Stimulated activated CD8-positive, alpha-beta memory T cell treated with anti-CD3 and anti-CD28 coated beads, Interleukin-7, amount 100 ng/mL, for 24 hours (primary cell): ENCODE measurements at places on chromosomes 3 and 15.

- no peak for DNase-seq
These were observed 69.5 kb downstream of the CACNA2D2 start for GRCh38 chr3:50433954-50434353.

DNA sequence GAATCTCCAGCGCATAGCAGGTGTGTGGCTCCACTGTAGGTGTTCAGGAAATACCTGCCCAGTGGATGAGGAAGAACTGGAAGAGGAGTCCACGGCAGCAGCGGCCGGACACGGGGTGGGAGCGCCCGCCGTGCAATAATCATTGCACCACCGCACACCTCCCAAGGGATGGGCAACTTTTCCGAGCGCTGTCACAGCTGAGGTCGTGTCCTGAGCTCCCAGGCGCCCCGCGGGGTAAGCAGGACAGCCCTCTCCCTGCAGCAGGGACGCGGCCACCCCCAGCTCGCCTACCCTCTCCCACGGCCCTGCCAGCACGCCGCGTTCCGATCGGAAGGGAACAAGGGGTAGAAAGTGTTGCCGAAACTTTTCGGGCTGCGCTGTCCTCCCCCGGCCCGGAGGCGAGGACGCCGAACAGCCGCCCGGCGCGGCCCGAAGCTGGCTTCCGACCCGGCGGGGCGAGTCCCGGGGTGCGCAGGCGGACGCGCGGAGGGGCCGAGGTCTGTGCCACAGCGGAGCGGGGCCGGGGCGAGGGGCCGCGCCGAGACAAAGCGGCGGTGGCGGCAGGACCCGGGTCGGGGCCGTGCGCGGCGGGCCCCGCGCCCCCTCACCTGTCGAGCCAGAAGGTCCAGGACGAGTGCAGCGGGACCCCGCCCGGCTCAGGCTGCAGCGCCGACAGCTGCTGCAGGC lies 475 bp downstream of the EIF4E3 start:
- no peak for DNase-seq

GRCh38 chr3:79162653-79163052 lies 605.1 kb downstream of the ROBO1 start:
- no peak for DNase-seq

DNA sequence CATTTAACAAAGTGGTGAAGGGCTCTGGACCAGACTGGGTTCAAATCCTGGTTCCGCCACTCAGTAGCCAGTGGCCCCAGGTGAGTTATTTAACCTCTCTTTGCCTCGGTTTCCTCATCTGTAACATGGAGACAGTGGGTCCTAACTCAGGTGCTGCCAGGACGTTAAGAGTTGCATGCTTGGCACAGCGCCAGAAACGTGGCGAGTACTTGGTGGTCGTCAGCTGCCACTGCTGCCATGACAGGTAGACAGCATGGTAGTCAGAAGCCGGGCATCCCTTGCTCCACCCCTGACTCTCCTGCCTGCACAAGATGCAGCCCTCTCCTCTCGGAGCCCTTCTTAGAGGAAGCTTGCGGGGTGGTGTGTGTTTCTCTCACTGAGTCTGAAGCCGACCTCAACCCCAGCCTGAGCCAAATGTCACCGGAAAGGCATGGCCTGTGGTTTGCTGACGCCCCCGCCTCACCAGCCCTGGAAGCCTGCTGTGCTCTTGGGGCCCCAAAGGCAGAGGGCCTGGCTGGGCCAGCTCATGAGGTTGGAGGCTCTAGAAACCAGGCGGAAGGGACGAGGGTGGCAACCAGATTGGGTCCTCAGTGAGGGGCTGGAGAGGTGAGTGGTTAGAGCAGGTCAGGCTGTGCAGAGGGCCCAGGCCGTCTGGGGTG lies 160.8 kb upstream of the TLE3 start:
- DNase-seq: peak; percentile 46

GRCh38 chr15:58909616-58910015 lies 23.9 kb downstream of the SLTM start:
- DNase-seq: no peak

DNA sequence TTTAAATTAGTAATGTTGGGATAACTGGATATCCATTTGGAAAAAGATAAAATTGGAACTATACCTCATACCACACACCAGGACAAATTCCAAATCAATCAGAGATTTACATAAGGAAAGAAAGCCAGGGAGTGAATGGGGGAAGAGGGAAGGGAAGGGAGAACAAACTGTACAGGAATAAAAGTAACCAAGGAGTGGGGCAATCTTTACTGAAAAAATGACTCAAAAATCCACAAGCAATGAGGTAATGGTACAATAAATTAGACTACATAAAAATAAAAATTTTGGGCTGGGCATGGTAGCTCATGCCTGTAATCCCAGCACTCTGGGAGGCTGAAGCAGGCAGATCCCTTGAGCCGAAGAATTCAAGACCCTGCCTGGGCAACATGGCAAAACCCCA lies 82.6 kb downstream of the MLH1 start:
- DNase-seq: no peak

DNA sequence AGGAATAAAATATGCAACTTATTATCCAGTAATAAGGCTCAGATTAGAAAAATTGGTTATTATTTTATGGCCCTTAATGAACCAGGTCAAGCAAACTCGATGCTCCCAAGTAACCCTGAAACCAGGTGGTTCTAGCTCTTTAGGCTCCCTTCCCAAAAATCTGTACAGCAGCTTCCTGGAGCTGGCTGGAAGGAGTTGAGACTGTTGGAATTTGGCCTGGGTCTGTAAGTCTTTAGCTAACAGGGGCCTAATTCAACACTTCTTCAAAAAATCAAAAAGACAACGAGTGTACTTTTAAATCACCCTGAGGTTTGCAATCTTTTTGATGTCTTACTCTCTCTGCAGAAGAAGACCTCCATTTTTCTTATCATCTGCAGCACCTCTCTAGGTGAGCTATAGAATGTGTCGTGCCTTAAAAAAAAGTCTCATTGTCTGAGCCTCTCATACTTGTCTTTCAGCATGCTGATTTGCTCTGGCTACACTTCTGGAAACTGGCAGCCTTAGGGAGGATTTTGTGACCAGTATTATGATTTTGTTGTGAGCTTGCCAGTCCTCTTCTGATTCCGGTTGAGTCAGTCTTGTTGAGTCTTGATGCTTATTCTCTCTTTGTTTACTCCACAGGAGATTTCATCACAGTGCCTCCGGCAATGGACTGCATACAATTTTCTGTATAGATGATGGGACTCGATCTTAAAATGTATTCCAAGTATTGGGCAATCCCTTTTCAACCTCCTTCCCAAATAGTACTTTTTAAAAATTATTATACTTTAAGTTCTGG lies 235.0 kb upstream of the KBTBD8 start:
- DNase-seq: no peak

- DNase-seq: no peak
These were observed 67.9 kb downstream of the CRTC3 start for GRCh38 chr15:90597577-90597976.

- DNase-seq: no peak
These were observed 40.9 kb downstream of the FBXL2 start for GRCh38 chr3:33317963-33318709.

- no peak for DNase-seq
These were observed 29.5 kb downstream of the HES1 start for GRCh38 chr3:194165271-194166018.

DNA sequence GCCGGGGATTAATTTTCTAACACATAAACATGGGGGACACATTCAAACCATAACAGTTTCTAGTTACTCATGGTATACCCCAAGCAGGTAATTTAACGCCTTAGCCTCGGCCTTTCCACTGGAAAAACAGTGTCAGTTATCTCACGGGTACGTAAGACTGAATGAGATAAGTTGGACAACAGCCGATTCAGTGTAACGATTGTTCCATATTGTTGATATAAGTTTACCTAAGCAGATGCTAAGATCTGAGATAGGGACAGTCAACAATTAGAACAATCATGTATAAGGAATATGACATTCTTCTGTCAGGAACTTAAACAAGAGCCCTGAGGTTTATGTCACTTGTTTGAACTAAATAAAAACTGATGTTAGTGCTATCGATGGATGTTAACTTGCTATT lies 130.8 kb downstream of the GHSR start:
- no peak for DNase-seq

- no peak for DNase-seq
These were observed 79.4 kb upstream of the VEPH1 start for GRCh38 chr3:157582637-157582973.

GRCh38 chr15:55737373-55737772 lies 5.6 kb downstream of the PRTG start:
- no peak for DNase-seq

GRCh38 chr3:57060089-57060821 lies at the start of gene SPATA12:
TSS of gene SPATA12 (plus strand) at chr3:57060664. CDS start at chr3:57073695, 13,031 bp downstream.
- DNase-seq: no peak

DNA sequence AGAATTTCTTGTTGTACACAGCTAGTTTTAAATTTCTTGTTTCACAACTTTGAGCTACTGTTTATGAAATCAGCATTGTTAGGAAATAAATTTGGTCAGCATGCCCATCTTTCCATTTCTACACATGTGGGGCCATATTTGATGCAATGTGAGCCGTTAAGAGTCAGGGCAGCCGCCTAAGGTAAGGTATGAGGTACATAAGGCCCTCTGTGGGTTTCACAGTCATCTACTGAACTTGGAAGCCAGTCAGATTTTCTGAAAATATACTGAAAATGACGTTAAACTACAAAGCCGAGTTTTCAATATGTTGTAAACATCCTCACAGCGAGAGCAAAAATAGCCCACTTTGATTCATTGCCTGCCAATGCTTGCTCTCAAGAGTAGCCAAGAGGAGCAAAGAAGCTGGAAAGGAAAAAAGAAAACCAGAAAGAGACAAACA lies 94.7 kb upstream of the PDZRN3 start:
- DNase-seq: no peak
